ENCODE measurements at places on chromosomes 12 and 14.

GRCh38 chr12:32273063-32273522, 126.3 kb upstream of the FGD4 start:
- no peak for DNase-seq

GRCh38 chr12:133204264-133204603, 22.9 kb downstream of the ZNF268 start:
- DNase-seq, result peak; percentile 31

- no peak for DNase-seq
Observed at GRCh38 chr12:101229841-101230241, 19.8 kb upstream of the SLC5A8 start.

GRCh38 chr12:130764475-130765185, 48.5 kb upstream of the RIMBP2 start:
- DNase-seq, result peak; percentile 83

GRCh38 chr12:64194333-64195149, 27.6 kb downstream of the KICS2 start:
- DNase-seq, result no peak

GRCh38 chr12:27515671-27516070, 8.3 kb upstream of the PPFIBP1 start:
- DNase-seq, result no peak

DNA sequence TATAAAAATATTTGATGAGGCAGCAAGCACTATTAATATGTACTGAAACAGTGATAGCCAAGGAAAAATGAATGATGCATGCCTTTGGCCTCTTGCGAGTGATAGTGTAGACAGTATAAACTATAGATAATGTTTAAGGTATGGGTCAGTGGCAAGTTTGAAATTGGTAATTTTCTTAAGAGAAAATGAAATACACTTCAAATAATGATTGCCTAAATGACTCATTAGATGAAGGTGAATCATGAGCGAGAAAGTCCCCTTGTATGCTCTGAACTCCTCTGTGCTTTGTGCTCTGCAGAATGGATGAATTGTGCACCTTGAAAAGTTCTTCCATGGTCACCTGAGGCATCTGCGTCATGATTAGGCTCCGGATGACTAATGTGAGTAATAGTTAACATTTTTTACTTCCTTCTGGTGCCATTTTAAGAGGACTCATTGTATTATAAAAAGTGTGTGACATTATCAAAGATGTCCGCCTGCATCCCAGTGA, 84.9 kb upstream of the RTL1 start:
- DNase-seq, result no peak

All from DMS53 (cell line).